Progenitor cell of endocrine pancreas (in vitro differentiated cells): ENCODE measurements at places on chromosomes 2 and 18.

DNA sequence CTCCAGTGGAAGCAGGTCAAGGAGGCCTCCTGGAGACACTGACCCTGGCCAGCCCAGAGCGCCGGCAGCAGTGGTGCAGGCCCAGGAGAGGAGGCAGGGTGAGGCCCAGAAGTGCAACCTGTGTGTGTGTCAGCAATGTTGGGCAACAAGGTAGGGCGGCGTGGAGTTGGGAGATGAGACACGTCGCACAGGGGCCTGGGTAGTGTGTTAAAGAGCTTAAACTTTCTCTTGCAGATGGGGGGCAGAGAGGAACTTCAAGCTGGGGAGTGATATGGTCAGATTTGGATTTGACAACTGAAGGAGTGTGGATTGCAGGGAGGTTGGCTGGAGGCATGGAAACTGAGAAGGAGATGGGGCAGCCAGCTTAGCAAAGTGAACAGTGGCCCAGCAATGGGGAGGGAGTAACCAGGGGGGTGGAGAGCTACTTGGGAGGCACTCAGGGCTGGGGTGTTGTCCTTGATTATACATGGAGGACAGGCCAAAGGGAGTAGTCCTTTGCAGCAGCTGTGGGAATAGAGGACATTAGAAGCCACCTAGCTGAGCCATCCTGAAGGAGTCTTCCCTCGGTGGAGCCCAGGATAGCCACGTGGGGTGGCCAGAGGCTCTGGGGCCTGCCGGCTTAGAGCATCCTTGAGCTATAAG, 278.6 kb upstream of the HS6ST1 start:
- no peak for DNase-seq

GRCh38 chr2:63866009-63866709, 24.5 kb downstream of the UGP2 start:
- DNase-seq = no peak

DNA sequence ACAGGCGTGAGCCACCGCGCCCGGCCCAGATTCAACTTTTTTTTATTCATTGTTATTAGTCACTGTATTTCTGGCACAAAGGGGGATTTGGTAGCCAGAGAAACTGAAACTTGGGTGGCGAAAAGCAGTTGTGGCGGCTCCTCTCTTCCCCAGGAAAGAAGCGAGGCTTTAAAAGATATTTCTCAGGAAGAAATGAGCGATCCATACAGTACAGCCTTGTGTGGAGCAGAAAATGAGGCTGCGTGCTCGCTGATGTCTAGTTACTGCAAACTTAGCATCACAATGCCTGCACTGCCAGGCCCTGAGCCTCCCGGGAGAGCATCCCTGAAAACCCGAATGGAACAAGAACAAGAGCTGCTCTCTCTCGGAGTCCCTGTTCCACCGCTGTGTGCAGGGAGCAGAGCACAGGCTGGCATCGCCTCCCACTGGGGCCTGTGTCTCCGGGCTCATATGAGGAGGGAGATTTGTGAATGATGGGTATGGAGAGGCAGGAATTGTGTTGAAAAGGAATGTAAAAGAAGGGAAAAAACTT, 234.0 kb downstream of the ZNF516 start:
- no peak for DNase-seq

- DNase-seq = no peak
These were observed 36.1 kb downstream of the HDLBP start for GRCh38 chr2:241279413-241279812.

DNA sequence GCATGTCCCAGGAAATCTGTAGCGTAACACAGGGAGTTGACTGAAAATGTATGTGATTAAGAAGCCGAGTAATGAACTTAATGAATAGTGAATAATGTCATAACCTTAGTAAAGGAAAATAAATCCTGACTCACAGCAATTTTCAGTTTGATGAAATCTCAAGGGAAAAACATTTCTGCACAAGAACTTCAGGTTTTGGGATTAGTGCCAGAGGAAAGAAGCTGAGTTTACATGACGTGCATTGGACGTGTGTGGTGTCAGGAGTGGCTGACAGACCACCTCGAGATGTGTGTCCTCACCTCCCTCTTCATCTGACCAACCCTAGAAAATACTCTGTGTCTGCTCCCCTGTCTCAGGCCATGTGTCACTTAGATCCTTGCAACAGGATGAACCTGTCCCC, 39.1 kb downstream of the VWA3B start:
- DNase-seq = no peak

DNA sequence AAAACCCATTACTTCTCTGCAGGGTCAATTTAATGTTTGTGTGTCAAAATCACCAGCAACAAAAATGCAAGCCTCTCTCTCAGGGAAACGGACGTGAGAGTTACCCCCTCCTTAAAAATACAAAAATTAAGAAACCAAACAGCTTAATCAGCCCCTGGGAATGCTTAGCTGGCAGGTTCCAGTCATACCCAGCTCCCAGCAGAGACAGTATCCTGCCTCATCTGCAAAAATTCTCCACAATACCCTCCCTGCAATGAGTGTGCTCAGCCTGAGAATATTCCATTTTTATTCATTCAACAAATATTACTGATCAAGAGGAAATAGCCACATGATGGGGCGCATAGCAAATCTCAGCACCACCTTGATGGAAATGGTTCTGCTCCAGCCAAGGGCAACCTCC, 36.3 kb downstream of the ST8SIA5 start:
- no peak for DNase-seq

- DNase-seq = no peak
These were observed 41.0 kb upstream of the MGAT4A start for GRCh38 chr2:98771721-98772524.

DNA sequence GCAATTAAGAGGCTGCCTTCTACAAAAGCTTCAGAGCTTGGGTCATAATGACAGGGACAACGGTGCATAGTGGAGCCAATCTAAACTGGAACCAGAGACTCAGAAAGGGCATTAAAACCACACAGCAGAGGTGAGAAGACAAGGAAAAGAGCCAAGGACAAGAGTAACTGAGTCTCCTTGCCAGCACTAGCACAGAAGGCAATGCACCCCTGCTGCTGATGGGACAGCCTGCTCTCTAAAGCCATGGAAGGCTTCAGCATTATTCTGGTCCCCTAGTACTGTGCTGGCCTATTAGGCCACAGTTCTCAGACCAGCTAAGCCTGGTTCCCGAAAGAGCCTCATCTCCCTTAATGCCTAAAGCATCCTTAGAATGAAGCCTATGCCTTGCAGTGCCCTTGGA, 15.5 kb downstream of the MYO5B start:
- no peak for DNase-seq

GRCh38 chr2:10838734-10839133, 26.1 kb upstream of the PDIA6 start:
- DNase-seq = no peak

- DNase-seq = no peak
These were observed 6.6 kb downstream of the FECH start for GRCh38 chr18:57579934-57580333.

GRCh38 chr18:12574494-12575185, 83.3 kb downstream of the SPIRE1 start:
- no peak for DNase-seq

DNA sequence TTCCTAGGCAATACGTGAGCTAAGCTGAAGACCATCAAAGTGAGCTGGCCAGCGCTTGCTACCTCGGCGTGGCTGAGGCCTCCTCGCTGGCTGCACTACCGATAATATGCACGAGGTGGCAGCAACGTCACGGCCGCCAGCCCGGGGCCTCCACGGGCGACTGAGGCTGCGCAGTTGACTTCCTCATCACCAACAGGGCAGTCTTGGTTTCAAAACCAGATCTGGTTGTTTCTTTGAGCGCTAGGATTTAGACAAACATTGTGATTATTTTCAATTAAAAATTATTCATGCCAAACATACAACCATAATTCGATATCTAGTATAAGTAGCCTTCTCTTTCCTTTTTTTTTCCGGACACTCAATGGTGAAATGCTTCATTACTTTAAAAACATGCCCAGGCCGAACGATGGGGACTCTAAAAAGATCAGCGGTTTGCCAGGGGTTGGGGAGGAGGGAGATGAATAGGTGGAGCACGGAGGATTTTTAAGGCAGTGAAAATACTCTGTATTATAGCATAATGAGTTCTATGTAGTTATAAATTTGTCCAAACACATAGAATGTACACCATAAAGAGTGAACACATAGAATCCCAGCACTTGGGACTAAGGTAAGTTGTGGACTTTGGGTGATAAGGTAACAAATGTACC, 52.0 kb downstream of the CYBRD1 start:
- DNase-seq = peak; percentile 81

DNA sequence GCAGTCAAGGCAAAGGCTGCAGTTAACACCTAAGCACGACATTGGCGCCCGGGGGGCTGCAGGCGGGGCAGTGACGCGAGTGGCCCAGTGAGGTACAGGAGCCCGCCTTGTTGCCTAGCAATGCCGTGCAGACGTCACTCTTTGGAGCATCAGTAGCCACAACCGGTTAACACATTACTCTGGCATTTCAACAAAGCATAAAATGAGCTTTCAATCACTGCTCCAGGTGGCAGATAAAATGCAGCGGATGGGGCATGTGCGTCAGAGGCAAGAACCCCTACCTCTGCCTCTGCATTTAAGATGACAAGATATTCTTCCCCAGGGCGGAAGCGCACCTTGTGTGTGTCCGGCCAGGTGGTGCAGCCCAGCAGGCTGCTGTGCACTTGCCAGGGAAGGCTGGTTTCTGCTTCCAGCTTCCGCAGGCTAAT, 139.4 kb downstream of the MTCL1 start:
- no peak for DNase-seq
